Hindlimb muscle (tissue), 1 donor: ENCODE measurements at places on chromosomes 13 and 19.

DNA sequence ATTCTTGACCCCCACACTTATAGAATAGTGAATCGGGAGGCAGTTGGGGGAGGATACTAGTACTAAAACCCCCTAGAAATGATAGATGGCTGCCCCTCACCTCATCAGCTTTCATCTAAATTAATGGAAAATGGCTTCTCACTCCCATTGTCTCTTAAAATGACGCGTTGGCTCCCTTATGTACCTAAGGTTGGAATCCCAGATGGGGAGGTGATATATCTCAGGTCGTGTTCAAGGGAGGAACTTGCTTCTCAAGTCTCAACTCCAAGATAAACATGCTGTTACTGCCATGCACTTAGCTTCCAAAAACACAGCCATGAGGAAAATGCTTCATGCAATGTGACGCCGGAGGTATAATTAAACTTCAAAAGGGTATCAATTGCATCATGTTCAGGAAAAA is 18.8 kb upstream of the UBE2L5 start:
- DNase-seq = no peak

GRCh38 chr19:45097776-45098520 is 5.0 kb downstream of the PPP1R37 start:
- DNase-seq = no peak

DNA sequence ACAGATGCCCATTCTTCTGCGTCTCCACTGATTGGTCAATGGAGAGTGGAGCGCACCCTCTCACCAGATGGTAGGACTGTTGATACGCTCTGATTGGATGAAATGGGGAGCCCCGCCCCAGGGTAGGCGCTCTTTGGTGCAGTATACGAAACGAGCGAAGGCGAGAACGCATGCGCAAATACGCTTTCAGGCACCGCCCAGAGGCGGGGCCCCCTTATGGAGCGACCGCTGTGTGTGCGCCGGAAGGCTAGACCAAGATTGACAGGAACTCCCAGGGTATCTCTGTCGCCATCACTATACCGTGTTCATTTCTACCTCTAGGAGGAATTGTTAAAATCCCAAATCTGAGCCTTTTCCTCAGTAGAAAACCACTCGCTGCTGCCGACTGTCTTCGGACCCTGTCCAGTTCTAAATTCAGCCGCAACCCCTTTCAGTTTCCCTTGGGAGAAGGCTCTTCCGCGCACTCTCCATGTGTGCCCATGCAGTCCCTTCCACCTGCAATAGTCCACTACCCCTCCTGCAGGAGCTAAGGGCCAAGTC is 720 bp upstream of the HNRNPL start:
- DNase-seq = no peak

DNA sequence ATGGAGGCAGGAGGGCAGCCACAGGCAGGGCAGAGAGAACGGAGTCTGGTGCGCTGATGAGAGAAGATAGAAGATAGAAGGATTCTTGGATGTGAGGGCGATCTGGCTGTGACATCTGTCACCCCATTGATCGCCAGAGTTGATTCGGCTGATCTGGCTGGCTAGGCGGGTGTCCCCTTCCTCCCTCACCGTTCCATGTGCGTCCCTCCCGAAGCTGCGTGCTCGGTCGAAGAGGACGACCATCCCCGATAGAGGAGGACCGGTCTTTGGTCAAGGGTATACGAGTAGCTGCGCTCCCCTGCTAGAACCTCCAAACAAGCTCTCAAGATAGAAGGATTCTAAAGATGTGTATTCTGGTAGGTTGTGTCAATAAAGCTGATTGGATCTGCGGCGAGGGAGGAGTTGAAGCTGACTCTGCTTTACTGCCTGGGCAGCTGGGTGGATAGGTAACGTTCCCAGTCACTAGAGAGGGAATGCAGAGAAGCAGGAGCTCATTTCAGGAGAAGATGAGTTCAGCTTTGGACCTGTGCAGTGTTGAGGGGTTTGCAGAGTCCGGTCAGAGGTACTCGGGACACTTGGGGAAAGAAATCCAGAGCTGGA is 5.1 kb downstream of the UBAC2 start:
- no peak for DNase-seq

DNA sequence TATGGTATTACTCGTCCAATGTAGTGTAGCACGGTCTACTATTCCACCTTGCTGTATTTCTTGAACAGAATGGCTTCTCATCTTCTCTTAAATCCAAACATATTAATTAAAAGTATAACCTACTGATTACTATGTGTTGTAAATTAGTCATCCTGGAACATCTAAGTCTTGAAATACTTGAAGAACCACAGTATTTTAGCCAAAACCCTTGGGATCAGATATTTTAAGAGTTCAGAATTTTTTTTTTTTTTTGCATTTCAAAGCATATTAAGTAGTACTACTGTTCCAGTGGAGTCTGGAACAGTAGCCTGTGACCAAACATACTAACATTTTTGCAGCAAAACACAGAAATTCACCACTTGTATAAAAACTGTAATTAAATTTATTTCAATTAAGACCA is 30.1 kb downstream of the ZC3H13 start:
- no peak for DNase-seq

- no peak for DNase-seq
These were observed 1.1 kb upstream of the LSR start for GRCh38 chr19:35247526-35248309.
